ENCODE measurements at places on chromosomes 2 and 18.

DNA sequence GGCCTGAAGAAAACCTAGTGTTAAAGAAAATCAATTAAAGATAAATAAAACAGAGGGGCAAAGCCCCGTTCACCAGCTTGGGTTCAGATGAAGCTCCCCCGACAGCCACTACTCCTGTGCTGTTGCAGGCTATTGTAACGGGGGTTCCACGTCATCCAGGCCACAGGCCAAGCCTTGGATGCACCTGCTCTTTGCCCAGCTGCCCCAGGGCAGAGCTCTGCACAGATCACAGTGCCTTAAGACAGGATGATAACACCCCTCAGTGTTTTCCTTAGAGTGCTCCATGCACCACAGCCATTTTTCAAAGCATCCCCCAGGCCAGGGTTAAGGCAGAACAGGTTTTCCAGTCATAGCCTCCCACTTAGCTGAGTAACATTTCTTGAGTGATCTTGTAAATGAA, 32.0 kb downstream of the FASTKD2 start:
- DNase-seq, result no peak

GRCh38 chr2:9280224-9280623, 73.6 kb downstream of the ASAP2 start:
- no peak for DNase-seq

- DNase-seq, result no peak
These were observed 317.8 kb upstream of the FANCL start for GRCh38 chr2:58558881-58559280.

DNA sequence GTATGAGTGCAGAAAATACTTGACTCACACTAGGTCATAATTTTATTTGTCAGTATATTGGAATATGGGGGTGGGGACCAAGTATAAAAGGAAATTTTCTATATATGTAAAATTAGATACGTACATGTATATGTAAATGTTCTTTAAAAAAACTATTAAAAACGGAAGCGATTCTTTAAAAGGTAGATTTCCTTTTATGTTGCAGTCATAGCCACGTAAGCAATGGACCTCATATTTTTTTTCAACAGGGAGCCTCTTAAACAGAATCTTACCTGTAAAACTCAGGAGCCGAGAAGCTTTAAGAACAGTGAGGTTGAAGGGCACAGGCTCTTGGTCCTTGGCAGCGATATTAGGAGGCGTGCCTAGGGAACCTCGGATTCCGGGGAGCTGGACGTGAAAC, 3.3 kb downstream of the RHBDD1 start:
- DNase-seq, result no peak

- no peak for DNase-seq
These were observed 449.5 kb upstream of the PKDCC start for GRCh38 chr2:41598161-41598894.

- no peak for DNase-seq
These were observed 90.6 kb upstream of the EFEMP1 start for GRCh38 chr2:56014046-56014730.

- DNase-seq, result no peak
These were observed 148.4 kb downstream of the SH3RF3 start for GRCh38 chr2:109277406-109277805.

DNA sequence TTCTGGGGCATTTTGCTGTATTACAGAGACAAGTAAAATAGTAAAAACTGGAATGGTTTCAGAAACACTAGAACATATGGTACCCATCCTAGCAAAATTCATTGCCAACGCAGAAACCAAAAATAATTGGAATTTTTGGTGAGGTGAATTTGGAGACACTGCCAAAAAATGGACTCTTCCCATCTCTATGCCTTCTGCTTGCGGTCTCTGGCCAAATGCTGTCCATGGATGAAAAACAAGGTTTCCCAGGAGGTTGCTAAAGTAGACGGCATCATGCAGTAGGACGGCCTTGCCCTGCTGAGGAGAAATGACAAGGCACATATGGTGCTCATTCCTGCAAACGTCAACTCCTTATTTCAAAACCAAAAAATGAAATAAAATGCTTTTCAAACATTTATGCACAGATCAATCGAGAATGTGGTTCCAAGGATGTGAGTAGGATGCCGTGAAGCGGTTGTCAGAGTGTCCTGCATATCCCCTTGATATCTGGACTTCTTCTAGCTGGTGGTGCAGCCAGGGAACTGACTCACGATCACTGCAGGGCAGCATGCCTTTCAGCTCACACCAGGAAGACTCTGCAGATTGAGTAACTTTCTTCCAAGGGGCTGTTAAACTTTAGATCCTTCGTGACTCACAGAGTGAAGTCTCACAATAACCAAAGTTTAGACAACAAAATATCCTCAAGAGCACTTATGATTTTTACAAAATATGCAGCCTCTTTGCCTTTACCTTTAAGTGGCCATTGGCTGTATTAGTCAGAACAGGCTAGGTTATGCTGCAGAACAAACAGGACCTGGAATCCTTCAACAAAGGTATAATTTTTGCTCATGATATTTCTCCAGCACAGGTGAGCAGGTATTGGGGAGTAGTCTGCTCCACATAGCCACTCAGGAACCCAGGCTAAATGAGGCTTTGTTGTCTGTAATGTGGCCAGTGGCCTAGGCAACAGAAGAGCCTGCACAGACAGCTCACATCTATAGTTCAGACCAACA, 149.4 kb upstream of the NDUFV2 start:
- DNase-seq, result no peak

- no peak for DNase-seq
These were observed 420.3 kb upstream of the MMADHC start for GRCh38 chr2:150007815-150008430.

DNA sequence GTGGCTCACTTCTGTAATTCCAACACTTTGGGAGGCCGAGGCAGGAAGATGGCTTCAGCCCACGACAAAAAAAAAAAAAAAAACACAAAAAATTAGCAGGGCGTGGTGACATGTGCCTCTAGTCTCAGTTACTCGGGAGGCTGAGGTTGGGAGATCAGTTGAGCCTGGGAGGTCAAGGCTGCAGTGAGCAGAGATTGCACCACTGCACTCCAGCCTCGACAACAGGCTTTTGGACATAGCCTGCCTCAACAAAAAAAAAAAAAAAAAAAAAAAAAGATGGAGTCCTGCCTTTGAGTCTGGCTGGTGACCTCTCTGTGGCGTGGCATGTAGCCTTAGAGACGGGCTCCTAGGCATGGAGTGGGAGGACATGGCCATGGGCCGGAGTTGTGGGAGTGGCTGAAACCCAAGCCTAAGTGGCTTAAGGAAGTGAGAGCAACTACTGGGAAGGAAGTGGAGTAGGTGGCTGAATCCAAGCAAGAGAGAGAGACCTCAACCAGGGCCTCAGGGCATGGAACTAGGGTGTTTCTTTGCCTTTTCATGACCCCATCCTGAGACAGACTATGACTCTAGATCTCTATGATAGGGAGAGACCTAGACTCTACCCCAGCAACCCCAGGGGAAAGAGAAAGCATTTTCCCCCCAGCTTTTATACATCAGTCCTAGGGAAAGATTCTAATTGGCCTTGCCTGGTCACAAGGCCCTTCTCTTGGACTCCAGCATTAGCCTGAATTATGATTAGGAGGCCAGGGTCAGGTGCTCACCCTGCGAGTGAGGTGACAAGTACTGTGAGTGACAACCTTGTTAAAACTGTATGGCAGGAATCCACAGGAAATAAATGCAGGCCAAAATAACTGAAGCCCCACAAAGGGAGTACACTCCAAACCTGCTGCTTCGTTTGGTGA, 34.2 kb downstream of the NPAS2 start:
- DNase-seq, result no peak

DNA sequence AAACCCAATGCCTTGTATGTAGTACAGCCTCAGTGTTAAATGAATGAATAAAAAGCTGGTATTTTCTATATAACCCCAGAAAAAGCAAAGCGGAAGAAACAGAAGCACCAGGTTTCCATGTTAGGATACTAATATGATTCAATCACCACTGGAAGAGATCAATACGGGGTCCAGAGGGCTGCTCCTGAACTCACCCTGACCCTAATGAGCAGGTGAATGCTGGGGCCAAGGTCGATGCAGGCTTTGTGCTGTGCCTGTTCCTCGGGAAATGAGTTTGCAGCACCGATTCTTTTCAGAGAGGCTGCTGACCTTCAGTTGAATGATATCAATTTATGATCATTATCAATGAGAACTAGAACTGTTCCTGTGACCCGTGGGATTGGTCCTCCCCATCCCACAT, 228.5 kb downstream of the CDCA7 start:
- DNase-seq, result no peak

DNA sequence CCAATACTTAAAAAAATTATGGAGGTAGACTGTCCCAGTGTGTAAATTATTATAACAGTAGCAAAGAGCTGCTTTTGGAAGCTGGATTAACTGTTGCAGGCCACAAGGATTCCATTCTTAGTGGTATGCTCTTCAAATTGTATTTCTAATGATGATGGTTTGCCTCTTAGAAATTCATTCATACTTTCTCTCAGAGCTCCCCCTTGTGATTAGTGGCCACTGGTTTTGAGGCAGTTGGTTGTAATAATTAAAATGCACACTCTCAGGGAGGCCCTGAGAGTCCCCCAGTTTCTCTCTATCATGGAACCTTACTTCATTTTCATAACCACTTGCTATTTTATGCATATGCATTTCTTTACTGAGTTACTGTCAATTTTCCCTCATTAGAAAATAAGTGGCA, 122.5 kb downstream of the PLA2R1 start:
- DNase-seq, result no peak

GRCh38 chr2:218089259-218089658, 20.2 kb downstream of the RUFY4 start:
- DNase-seq, result no peak

GRCh38 chr2:11750422-11750821, 4.0 kb downstream of the LPIN1 start:
- DNase-seq, result no peak

DNA sequence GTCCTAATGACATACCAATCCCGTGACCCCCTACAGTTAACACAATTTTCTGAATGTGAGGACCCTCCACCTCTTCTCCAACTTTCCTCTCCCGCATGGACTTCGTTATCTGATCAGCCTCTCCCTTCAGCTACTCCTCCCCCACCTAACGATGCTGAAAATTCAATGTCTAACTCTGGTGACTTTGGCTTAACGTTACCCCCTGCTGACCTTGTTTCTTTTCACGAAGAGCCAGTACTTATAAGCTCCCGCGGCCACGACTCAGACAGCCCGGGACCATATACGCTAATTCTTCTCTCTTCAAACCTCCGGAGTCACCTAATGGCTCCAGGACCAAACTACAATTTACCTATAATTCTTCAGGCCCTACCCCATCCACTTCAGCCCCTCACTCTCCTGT, 29.2 kb downstream of the VPS54 start:
- no peak for DNase-seq

DNA sequence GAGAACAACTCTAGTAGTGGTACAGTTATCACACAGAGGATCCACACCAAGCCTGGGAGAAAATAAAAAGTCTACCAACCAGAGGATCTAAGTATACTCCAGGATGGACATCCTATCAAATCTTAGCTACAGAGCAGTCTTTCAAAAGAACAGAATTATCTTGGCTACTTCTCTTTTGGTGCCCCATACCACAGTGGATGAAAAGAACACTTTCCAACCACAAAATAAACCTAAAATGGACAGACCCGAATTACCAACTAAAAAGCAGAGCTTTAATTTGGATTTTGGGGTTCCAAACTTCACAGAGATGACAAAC, 116.1 kb downstream of the SRBD1 start:
- DNase-seq, result no peak

GRCh38 chr18:33873112-33873511, 295.1 kb downstream of the ASXL3 start:
- no peak for DNase-seq

GRCh38 chr2:69123182-69123581, 110.2 kb downstream of the ANTXR1 start:
- no peak for DNase-seq

DNA sequence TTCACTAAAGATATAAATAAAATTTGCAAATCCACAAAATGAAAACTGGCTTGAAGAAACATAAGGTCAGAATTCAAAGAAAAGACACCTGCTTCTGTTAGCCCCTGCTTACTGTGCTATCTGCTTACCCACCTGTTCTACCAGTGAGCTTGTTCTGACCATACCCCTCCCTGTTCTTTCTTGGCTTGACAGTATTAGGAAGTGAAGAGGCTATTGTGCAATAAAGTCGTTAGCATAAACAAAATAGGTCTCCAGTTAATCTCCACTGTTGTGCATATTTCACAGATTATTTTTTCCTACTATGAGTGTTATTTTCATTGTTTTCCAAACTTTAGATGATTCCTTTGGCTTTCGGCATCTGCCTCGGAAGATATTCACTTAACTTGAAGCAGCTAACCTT, 322.1 kb downstream of the CCDC85A start:
- no peak for DNase-seq

- no peak for DNase-seq
These were observed 94.0 kb downstream of the GLI2 start for GRCh38 chr2:120829633-120830025.

GRCh38 chr18:63297687-63298399, 21.7 kb downstream of the BCL2 start:
- no peak for DNase-seq

Data from WTC11 (cell line).